Activated CD4-positive, alpha-beta memory T cell treated with anti-CD3 and anti-CD28 coated beads for 36 hours (primary cell): ENCODE measurements at places on chromosomes 1 and 21. TPM values are rescaled to one million over a fixed set of nuclear protein-coding genes. Genes with fewer than 3 reads are reported as not detected.
A peak's percentile ranks its signal among the peaks of the same experiment; 100 is the strongest.

DNA sequence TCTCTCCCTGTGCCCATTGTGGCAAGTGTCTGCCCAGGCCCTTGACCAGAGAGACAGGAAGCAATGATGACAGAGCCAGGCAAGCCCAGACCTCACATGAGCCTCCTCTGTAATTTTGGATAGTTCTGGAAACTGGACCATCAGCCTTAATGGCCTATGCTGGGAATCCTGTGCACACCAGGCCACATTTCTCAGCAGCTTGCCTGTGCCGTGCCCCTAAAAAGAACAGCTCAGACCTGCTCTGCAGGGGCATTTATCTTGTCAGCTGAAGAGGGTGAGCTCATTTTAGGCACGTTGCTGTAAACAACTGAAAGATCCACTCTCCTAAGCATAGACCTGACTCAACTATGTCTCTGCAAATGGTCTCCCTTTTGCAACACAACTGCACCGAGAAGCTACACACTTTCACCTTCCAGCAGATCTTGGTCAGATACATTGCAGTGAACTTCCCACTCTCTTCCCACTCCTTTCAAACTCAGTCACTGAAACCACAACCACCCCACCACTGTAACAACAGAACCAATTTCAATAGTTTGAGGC lies 53.5 kb upstream of the BACH1 start:
- H3K27me3 ChIP-seq, result peaks cover 12% of the 10 kb centered on the region
- no peaks in the 10 kb centered on the region for H3K36me3 ChIP-seq
- no peak overlapping the region for H3K27ac ChIP-seq
- H3K4me1 ChIP-seq, result peaks cover 12% of the 10 kb centered on the region
- no peak overlapping the region for H3K4me3 ChIP-seq

GRCh38 chr1:16433030-16433429 lies 4.2 kb downstream of the SPATA21 start:
- H3K27me3 ChIP-seq, result no peaks in the 10 kb centered on the region
- no peak overlapping the region for H3K4me3 ChIP-seq
- peaks cover 3% of the 10 kb centered on the region for H3K4me1 ChIP-seq
- DNase-seq, result no peak
- H3K36me3 ChIP-seq, result no peaks in the 10 kb centered on the region
- no peak overlapping the region for H3K27ac ChIP-seq

GRCh38 chr1:224534731-224535130 lies 81.4 kb upstream of the CNIH3 start:
- H3K27me3 ChIP-seq, result peaks cover 2% of the 10 kb centered on the region
- no peaks in the 10 kb centered on the region for H3K4me1 ChIP-seq
- H3K36me3 ChIP-seq, result no peaks in the 10 kb centered on the region
- no peak overlapping the region for H3K27ac ChIP-seq
- no peak for DNase-seq

GRCh38 chr1:183640193-183640592 lies 4.6 kb upstream of the ARPC5 start:
- peaks cover 18% of the 10 kb centered on the region for H3K4me1 ChIP-seq
- H3K27ac ChIP-seq, result no peak overlapping the region
- H3K27me3 ChIP-seq, result no peaks in the 10 kb centered on the region

Gene IL10
- 17.3 TPM for total RNA-seq

Gene PKNOX1
- 16.9 TPM for total RNA-seq

Gene GBP7
- total RNA-seq, result not detected

DNA sequence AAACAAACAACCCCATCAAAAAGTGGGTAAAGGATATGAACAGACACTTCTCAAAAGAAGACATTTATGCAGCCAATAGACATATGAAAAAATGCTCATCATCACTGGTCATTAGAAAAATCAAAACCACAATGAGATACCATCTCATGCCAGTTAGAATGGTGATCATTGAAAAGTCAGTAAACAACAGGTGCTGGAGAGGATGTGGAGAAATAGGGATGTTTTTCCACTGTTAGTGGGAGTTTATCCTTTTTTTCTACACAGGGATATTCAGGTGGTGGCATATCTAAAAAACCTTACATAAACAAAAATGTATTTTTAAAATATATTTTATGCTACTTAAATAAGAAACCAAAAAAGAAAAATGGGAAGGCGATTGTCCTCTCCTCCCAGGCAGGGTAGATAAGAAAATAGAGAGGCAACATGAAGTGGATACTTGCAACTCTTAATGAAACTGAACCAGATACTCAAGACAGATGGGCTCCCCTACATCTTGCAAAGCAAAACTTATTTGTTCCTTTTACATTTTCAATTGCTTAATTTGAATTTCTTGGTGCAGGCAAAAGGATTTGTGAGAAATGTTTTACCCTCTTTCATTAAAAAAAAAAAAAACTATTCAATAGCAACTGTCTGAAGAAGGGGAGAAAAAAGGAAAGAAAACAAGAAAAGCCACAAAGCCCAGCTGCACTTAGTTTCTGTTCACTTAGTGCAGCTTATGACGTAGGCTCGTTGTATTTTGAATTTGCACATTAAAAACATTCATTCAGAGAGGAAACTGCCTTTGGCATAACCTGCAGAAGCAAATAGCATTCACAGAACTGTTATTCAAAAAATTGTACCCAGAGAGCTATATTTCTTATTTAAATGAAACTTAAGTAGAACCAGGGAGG lies 36.9 kb upstream of the RGS1 start:
- H3K36me3 ChIP-seq, result peaks cover 2% of the 10 kb centered on the region
- no peaks in the 10 kb centered on the region for H3K27me3 ChIP-seq
- H3K4me1 ChIP-seq, result peaks cover 44% of the 10 kb centered on the region

DNA sequence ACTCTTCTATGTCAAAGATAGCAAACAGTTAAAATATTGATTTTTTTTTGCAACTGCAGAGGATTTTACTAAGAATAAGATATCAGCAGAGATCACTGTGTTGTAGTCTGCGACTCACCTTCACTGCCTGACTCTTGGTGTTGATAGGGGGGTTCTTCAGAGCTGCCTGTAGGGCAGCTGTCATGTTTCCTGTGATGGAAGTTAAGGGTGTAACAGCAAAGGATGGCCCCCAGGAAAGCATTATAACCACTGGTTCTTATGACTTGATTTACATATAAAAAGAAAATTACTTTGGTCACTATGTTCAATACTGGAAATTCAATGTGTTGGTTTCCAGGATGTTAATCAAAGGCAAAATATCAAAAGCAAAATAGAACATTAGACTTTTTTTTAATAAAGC lies 2.6 kb downstream of the ARPC5 start:
- peak; percentile 26 for DNase-seq
- peaks cover 55% of the 10 kb centered on the region for H3K4me1 ChIP-seq
- H3K27me3 ChIP-seq, result no peaks in the 10 kb centered on the region
- H3K36me3 ChIP-seq, result peaks cover 42% of the 10 kb centered on the region
- H3K4me3 ChIP-seq, result peak overlapping the region; percentile 95
- H3K27ac ChIP-seq, result peak overlapping the region; percentile 99

DNA sequence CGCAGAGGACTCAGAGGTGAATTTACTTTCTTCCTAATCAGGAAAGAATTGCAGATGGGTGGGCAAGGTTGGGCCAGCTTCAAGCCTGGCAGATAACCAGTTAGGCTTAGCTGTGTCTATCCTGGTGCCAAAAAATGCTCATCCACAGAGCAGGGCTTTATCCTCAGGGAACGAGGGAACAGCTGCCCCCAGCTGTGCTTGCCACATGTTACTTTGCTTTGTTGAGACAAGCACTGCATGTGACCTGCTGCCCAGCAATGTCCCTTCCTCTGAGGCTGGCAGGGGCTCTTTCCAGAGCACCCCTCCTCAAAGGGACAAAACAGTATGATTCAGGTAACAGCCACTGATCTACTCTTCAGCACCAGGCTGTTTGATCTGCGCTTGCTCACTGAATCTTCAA lies 505.1 kb upstream of the USP24 start:
- no peaks in the 10 kb centered on the region for H3K4me1 ChIP-seq
- DNase-seq, result no peak
- no peaks in the 10 kb centered on the region for H3K36me3 ChIP-seq
- H3K27me3 ChIP-seq, result no peaks in the 10 kb centered on the region
- H3K27ac ChIP-seq, result no peak overlapping the region

Gene TACSTD2
- total RNA-seq, result not detected
